ENCODE measurements at places on chromosomes 2 and 18. TPM values are rescaled to one million over a fixed set of nuclear protein-coding genes. Genes with fewer than 3 reads are reported as not detected.

Gene SH3BP4
- 1.0 TPM for total RNA-seq

Gene ZNF519
- 7.7 TPM for total RNA-seq

Gene BMP10
- total RNA-seq: not detected

Gene CCDC141
- total RNA-seq: 2.0 TPM

Gene CNGA3
- not detected for total RNA-seq

Gene TLK1
- total RNA-seq: 101 TPM

Gene AKAIN1
- not detected for total RNA-seq

Gene AMER3
- not detected for total RNA-seq

GRCh38 chr2:55147531-55147930, 84.6 kb downstream of the CLHC1 start:
- no peak for DNase-seq
- no peaks in the 10 kb centered on the region for H3K27me3 ChIP-seq
- H3K36me3 ChIP-seq: no peaks in the 10 kb centered on the region

- no peaks in the 10 kb centered on the region for H3K36me3 ChIP-seq
- H3K27ac ChIP-seq: no peak overlapping the region
- H3K4me3 ChIP-seq: no peak overlapping the region
- H3K4me1 ChIP-seq: no peaks in the 10 kb centered on the region
- DNase-seq: no peak
- H3K27me3 ChIP-seq: peaks cover 2% of the 10 kb centered on the region
These were observed 155.1 kb downstream of the SS18 start for GRCh38 chr18:25935356-25935755.

- no peak overlapping the region for H3K27ac ChIP-seq
- peak; percentile 23 for DNase-seq
- no peak overlapping the region for H3K4me3 ChIP-seq
- H3K36me3 ChIP-seq: peaks cover 10% of the 10 kb centered on the region
These were observed 4.0 kb downstream of the PTGR3 start for GRCh38 chr18:75204732-75205513.

GRCh38 chr2:42170619-42171395, 1.7 kb downstream of the EML4 start:
- peak overlapping the region; percentile 94 for H3K27ac ChIP-seq
- H3K4me3 ChIP-seq: peak overlapping the region; percentile 96
- H3K27me3 ChIP-seq: no peaks in the 10 kb centered on the region
- no peaks in the 10 kb centered on the region for H3K36me3 ChIP-seq
- DNase-seq: no peak
- H3K4me1 ChIP-seq: peaks cover 21% of the 10 kb centered on the region

DNA sequence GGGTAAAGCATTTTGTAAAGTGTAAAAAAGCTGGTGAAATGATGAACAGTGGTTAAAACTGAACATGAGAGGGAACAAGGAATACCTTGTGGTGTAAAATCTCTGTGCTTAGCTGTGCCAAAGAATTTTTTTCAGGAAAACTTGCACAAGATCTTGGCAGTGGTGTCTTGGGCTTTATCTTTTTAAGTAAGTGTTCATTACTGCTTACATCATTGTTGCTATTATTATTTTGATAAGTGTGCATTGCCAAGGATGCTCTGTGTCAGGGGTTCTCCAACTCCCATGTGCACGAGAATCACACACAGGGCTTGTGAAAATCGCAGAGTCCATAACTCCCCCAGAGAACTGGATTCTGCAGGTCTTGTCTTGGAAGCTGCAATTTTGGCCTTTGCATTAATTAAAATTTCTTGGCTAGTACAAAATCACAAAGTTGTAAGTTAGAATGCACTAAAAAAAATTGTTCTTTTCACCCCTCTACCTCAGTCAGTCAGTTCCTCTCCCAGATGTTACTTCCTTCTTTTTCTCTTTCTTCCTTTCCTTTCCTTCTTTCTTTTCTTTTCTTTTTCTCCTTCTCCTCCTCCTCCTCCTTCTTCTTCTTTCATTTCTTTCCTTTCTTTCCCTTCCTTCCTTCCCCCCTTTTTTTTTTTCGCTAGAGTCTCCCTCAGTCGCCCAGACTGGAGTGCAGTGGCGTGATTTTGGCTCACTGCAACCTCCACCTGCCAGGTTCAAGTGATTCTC, 37.8 kb downstream of the GATA6 start:
- no peaks in the 10 kb centered on the region for H3K36me3 ChIP-seq
- no peaks in the 10 kb centered on the region for H3K27me3 ChIP-seq
- no peaks in the 10 kb centered on the region for H3K4me1 ChIP-seq
- H3K4me3 ChIP-seq: no peak overlapping the region

- H3K36me3 ChIP-seq: no peaks in the 10 kb centered on the region
- H3K27me3 ChIP-seq: no peaks in the 10 kb centered on the region
These were observed 84.3 kb downstream of the GBX2 start for GRCh38 chr2:236083934-236084333.

- no peak overlapping the region for H3K27ac ChIP-seq
- H3K36me3 ChIP-seq: no peaks in the 10 kb centered on the region
- DNase-seq: peak; percentile 14
- H3K27me3 ChIP-seq: no peaks in the 10 kb centered on the region
These were observed 231.1 kb downstream of the ANKRD30B start for GRCh38 chr18:14978962-14979535.

DNA sequence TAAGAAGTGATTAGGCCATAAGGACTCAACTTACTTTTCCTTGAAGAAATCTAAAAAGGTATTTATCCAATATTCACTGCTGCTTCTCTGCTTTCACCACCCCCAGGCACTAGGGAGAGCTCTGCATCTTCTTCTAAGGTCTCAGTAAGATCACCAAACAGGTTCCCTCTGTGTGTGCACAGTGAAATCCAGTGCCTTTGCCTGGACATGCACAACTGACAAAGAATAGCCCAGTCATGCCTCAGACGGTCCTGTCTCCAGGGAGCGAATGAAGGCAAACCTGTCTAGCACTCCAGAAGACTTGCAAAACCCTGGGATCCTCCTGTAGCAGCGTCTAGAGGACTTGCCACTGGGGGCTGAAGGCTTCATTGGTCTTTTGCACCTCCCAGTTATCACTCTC, 344.5 kb upstream of the LRATD1 start:
- H3K4me1 ChIP-seq: no peaks in the 10 kb centered on the region
- H3K27me3 ChIP-seq: no peaks in the 10 kb centered on the region
- DNase-seq: no peak
- H3K4me3 ChIP-seq: no peak overlapping the region
- H3K36me3 ChIP-seq: no peaks in the 10 kb centered on the region

- H3K4me1 ChIP-seq: peaks cover 4% of the 10 kb centered on the region
These were observed 1.5 kb upstream of the HOXD10 start for GRCh38 chr2:176114930-176115625.

GRCh38 chr18:37207343-37207742, 358.3 kb downstream of the CELF4 start:
- H3K4me1 ChIP-seq: no peaks in the 10 kb centered on the region
- H3K27me3 ChIP-seq: no peaks in the 10 kb centered on the region
- no peak for DNase-seq
- no peak overlapping the region for H3K4me3 ChIP-seq
- no peaks in the 10 kb centered on the region for H3K36me3 ChIP-seq

DNA sequence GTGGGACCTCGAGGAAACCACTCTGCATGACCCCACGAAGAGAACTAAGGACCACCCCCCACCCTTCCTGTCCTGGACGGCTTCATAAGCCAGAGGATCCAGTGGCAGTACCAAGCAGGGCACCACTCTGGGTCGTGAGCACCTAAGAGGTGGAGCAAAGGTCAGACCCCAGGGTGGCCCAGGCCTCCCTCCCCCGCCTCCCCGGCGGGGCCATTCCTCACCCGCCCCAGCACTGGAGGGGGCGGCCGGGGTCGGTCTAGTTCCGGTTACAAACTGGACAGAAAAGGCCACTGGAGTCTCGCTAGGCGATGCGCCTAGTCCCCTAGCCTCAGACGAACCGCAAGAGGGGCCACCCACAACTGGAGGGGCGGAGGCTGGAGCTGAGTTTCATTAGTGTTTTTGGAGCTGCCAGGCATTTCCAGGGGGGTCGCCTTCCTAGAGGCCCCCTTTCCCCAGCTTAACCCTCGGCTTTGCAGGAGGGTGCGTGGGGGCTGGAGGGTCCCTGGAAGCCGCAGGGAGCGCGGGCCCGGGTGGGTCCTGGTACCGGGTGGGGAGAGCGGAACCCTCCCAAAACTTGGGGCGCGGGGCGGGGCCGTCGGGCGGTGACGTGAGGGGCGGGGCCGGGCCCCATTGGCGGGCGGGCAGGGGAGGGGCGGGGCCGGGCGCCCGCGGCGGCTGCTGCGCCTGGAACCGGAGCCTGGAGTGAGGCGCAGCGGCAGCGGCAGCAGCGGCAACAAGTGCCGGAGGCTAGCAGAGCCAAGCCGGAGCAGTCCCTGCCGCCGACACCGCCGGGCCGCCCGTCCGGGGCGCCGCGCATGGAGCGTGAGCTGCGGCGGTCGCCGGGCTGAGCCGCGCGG, at the start of gene B3GNT2:
Gene B3GNT2 (plus strand): TSS at position 695 of the 857 bp plus-strand sequence. CDS start 26,106 bp downstream, outside the sequence.
- peak within 1 kb of the TSS; percentile 81 for H3K27ac ChIP-seq
- H3K36me3 ChIP-seq: no peaks in the 10 kb centered on the region
- peak within 1 kb of the TSS; percentile 100 for H3K4me3 ChIP-seq

GRCh38 chr2:2708575-2709430, 377.7 kb upstream of the MYT1L start:
- no peak overlapping the region for H3K27ac ChIP-seq
- H3K27me3 ChIP-seq: no peaks in the 10 kb centered on the region
- H3K4me1 ChIP-seq: peaks cover 6% of the 10 kb centered on the region
- no peak overlapping the region for H3K4me3 ChIP-seq
- H3K36me3 ChIP-seq: no peaks in the 10 kb centered on the region

DNA sequence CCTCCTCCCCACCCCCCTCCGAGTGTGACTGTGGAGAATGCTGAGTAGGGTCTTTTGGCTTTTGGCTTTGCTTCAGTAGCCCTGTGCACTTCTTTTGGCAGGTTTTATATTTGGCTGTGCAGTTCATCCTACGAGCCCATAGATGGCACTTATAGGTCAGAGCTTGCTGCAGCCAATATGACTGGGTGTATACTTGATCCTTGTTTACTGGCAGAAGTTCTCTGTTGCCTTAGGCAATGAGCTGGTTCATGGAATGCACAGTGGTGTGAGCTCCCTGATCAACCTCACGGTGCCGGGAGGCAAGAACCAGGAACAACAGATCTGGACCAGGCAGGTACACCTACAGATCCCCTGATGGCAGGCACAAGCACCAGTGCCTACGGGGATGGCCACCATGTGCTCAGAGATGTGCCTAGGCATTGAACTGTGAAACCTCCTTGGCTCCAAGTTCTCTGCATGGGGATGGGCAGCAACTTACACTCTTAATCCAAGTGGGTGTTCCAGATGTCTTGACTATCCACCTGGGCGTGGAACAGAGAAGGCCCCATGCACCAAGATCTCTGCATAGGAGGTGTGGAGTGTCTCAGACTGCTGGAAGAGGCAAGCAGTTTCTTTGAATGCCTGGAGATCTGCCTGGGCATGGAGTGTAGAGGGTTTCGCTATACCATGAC, 190.4 kb downstream of the KIAA1328 start:
- DNase-seq: no peak
- no peak overlapping the region for H3K27ac ChIP-seq
- H3K36me3 ChIP-seq: no peaks in the 10 kb centered on the region

- no peak overlapping the region for H3K4me3 ChIP-seq
- H3K27me3 ChIP-seq: no peaks in the 10 kb centered on the region
- no peak overlapping the region for H3K27ac ChIP-seq
- no peaks in the 10 kb centered on the region for H3K36me3 ChIP-seq
- DNase-seq: peak; percentile 69
- H3K4me1 ChIP-seq: no peaks in the 10 kb centered on the region
These were observed 116.6 kb downstream of the SRBD1 start for GRCh38 chr2:45494275-45494977.

DNA sequence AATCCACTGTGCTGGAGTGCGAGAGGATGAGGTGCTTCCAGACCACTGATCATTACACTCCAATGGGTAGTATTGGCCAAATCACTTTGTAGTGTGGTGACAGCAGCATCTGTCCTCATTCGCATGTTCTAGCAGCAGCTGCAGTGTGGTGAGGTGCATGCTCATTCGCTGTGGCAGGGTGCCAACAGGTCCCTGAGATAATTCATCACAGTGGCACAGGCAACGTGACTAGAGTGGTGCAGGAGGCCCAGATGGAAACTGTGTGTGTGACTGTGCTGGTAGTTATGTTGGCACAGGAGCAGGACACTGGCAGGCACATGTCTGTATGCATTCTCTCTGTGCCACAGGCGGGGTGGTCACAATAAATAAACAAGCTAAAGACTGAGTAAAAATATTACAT, 329.5 kb upstream of the SYT4 start:
- no peaks in the 10 kb centered on the region for H3K4me1 ChIP-seq
- no peak overlapping the region for H3K4me3 ChIP-seq
- DNase-seq: no peak
- H3K27me3 ChIP-seq: no peaks in the 10 kb centered on the region
- H3K27ac ChIP-seq: no peak overlapping the region

GRCh38 chr2:134365356-134365755, 111.5 kb downstream of the MGAT5 start:
- DNase-seq: peak; percentile 6
- H3K4me3 ChIP-seq: no peak overlapping the region
- no peaks in the 10 kb centered on the region for H3K27me3 ChIP-seq
- H3K36me3 ChIP-seq: peaks cover 13% of the 10 kb centered on the region

DNA sequence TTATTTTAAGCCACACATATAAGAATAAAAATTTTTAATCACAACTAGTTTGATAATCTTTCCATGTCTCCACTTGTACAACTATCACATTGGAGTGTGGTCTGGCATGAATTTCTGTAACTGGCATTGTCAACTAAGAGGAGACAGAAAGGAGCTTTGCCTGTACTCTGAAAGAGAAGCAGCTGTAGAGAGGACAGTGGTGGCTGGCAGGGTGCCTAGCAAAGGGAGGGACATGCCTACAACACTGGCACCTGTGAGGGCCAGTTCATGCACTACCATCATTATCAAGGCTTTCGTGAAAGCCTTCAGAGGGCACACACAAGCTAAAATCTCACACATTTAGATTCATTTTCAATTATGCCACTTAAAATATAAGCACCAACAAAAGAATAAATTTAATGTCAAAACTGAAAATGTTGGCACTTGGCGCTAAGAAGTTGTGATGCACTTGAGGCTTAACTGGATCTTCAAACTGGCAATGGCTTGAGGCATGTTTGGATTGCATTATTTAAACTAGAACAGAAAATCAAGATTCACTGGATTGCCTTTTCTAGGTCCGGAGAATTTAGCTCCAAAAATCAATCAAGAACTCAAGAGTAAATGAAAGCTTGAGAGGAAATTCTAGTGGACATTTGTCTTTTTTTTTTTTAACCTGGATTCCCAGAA, 238.6 kb downstream of the ZNF385B start:
- H3K27ac ChIP-seq: no peak overlapping the region
- H3K36me3 ChIP-seq: no peaks in the 10 kb centered on the region
- no peak for DNase-seq
- H3K4me1 ChIP-seq: no peaks in the 10 kb centered on the region
- no peak overlapping the region for H3K4me3 ChIP-seq

Data from natural killer cell (primary cell).